MV-4-11 (cell line): ENCODE measurements at places on chromosomes 4 and X.

GRCh38 chr4:153469031-153469430 is 2.9 kb downstream of the TMEM131L start:
- no peak for DNase-seq

DNA sequence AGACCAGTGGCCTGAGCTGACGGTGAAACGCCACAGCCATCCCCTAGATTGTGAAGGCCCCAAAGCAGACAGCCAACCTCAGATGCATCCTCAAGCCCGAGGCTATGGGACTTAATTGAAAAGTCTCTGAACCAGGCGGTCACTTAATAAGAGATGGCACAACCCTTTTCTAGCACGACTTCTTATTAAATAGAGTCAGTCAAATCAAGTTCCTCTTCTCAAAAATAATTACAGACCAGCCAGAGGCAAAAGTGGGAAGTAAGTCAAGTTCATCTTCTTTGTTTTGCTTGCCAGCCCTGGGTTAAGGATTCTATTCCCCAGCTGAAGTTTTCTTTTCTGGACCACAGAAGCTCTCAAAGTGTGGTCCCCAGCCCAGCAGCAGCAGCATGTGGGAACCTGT is 9.7 kb upstream of the SH3KBP1 start:
- DNase-seq = peak; percentile 69

GRCh38 chrX:122115604-122116003 is 1068.2 kb downstream of the GLUD2 start:
- DNase-seq = no peak

DNA sequence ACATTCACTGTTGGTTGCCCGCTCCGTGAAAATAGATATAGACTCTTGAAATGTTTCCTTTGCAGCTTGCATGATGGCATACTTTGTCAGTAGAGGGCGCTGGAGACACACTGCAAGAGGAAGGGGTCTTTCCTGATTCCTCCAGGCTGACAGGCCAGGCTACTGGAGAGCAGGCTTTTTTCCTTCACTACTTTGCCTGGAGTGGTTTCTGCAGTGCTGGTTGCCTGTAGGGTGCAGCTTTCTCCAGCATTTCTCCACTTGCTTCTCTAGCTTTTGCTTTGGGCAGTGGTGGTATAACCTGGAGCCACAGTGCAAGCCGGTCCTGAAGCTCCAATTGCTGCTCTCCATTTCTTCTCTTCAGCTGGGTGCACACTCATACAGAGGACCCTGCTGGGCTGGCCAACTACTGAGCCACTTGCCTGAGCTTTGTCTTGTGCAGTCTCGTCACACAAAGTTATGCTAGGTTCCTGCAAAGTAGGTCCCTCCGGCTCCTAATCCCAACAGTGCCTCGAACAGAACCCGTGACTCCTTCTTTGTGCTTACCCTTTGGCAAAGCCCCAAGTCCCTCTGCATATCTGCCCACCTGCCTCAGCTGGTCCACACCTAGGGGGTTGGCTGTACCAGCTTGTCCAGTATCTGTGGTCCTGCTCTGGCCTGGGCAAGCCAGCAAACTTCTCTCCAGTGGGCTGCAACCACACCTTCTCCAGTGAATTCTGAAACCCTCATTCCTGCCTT is 46.3 kb downstream of the RASSF6 start:
- DNase-seq = peak; percentile 20

GRCh38 chr4:90792696-90793095 is 665.5 kb downstream of the CCSER1 start:
- no peak for DNase-seq

DNA sequence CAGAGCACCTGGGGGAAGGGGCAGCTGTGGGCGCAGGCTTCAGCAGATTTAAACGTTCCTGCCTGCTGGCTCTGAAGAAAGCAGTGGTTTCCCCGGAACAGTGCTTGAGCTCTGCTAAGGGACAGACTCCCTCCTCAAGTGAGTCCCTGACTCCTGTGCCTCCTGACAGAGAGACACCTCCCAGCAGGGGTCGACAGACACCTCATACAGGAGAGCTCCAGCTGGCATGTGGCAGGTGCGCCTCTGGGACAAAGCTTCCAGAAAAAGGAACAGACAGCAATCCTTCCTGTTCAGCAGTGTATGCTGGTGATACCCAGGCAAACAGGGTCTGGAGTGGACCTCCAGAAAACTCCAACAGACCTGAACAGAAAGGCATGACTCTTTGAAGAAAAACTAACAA is 68.1 kb downstream of the ZC4H2 start:
- DNase-seq = no peak

DNA sequence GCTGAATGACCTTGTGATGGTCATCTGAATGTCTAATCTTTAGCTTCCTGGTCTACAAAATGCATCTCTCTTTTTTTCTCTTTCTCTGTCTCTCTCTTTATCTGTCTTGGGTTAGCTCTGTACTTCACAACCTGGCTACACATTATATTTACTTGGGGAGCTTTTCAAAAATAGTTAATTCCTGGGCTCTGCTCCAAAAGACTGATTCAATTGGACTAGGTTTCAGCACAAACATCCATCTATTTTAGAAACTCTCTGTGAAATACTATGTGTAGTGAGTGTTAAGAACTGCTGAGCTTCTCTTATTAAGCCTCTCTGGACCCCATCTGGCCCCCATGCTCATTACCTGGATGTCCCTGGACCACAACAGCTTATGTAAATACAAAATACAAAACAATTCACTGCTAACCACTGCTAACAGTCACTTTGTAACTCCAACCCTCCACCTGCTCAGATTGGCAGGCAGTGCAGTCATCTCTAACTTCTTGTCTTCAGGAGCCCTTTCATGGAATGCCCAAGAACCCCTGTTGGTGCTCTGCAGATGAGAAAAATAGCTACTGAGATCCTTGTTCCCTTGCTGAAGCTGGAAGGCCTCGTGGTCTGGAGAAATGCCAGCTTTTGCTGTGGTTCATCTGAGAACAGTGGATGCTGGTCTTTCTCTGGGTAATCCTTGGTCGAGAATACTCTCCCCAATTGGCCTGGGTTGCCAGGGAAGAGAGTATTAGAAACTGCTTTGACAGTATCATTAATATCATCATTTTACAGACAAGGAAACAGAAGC is 14.8 kb upstream of the BOD1L1 start:
- DNase-seq = peak; percentile 29

DNA sequence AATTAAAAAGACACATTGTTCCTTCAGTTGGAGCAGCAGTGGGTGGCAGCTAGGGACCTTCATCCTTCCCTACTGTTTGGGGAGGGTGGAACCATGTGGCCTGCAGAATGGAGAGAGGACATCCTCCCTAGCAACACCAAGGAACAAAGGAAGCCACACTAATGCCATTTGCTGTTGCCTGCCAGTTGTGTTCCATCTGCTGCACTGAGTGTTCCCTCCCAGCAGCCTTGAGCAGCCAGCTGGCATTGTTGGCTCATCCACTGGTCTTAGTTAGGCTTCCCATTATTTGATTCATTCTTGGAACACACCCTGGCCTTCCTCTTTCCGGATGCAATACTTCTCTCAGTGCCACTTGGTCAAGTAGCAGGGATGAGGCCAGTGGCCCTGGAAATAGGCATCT is 25.0 kb upstream of the HMGB3 start:
- no peak for DNase-seq

DNA sequence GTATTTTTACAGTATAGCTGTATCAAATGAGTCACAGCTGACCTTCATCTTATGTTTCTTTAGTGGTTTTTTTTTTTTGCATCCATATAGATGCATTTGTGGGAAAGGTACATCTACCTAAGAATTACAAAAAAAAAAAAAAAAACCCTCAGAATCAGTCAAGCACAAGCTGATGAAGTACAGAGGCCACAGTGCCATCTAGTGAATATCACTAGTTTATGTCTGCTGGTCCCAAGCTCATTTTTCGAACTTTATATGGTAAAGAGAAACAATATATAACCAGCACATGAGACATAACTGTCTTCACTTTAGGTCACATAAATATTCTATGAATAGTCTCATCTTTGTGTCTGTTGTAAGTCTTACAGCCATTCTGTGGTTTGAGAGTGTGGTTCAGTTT is 220.1 kb downstream of the DLG3 start:
- DNase-seq = peak; percentile 0

GRCh38 chr4:163166041-163166579 is 580 bp downstream of the NAF1 start:
- no peak for DNase-seq

DNA sequence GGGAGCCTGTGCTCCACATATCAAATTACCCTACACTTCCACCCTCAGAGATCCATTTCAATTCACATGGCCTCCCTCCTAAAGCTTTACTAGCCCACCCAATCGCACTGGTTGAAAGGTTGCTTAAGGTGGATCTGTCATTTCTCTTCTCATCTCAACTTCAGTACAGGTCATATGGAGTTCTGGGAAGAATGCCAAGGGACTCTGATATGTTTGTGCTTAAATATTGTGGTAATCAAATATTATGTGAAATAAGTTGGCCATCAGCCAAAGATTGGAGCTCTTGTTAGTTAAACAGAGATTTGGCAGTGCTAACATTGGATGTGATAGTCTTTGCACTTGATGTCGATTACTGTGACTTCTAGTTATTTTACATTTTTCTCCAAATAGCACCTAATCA is 20.5 kb downstream of the SEPTIN6 start:
- no peak for DNase-seq

DNA sequence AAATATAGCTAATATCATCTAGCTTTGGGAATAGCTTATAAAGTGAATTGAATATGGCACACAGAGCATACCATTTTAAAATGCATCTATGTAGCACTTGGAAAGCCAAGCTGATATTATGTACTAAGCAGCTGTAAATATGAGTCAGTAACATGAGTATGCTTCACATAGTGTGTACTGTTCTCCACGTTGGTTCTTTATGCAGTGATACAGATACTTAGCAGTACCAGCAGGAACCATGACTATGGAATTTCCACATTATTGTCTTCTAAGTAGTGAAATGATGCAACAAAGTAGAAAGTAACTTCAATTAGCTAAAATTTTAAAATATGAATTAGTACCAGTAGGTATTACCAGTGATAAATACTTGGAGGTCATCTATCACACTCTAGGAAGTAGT is 320.1 kb downstream of the BMPR1B start:
- no peak for DNase-seq

- no peak for DNase-seq
Measured at GRCh38 chr4:92566269-92566668, 262.5 kb downstream of the GRID2 start.

- no peak for DNase-seq
Measured at GRCh38 chr4:10346023-10346422, 111.2 kb downstream of the ZNF518B start.

DNA sequence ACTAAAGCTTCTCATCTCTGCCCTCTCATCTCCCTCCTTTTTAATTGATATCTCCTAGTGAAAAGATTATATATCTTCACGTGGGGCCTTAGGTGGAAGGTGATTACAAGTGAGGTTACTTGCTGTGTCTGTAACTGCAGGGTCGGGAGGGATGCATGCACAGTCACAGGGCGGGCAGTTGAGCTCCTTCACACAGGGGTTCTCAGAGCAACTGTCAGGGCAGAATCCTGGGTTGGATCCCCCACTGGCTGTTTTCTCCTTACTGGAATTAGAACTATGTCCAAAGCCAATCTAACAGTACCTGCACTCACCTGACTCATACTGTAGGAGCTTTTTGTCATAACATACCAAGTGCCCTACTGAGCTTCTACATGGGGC is 141.1 kb downstream of the AASDH start:
- DNase-seq = no peak

DNA sequence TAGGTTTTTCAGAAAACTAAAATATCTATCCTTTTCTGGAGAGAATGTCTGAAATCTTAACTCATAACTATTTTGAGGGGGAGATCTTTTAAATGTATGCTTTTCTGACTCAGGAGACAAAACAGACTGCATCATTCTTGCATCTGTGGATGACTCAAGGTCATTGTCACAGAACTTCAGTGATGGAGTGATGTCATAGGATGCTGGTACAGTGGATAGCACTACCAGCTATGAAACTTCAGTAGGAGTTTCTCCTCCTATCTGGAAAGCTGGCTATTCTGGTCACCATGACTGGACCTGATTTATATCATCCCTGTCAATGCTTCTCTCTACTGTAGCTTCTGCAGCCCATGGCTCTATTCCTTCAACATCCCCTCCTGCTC is 50.3 kb downstream of the PARM1 start:
- no peak for DNase-seq

GRCh38 chr4:175166020-175166419 is 247.9 kb downstream of the ADAM29 start:
- DNase-seq = no peak

DNA sequence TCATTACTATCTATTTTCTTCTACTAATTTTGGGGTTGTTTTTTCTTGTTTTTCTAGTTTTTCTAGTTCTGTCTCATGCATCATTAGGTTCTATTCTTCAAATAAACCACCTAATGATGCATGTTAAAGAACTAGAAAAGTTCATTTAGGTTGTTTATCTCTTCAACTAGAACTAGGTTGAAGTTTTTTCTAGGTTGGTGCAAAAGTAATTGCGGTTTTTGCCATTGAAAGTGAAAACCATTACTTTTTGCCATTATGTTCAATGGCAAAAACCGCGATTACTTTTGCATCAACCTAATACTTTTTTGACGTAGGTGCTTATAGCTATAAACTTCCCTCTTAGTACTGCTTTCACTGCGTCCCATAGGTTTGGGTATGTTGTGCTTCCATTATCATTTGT is 64.4 kb upstream of the SLC7A3 start:
- DNase-seq = no peak

DNA sequence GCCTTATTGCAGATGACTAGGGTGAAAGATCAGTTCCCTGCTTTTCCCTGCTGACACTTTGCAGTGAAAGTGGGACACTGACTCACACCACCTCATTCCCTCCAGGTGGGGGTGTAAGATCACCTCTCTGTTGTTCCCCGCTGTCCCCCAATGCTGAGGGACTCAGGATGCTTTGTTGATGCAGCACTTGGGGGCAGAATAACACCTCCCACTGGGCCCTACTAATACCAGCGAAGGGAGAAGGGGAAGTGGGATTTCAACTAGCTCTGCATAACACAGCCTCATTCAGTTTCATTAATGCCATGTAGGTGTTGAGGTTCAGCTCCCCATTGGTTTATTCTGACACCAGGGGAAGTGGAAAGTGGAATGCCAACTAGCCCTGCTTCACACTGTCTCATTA is 43.6 kb upstream of the IL1RAPL2 start:
- DNase-seq = no peak

GRCh38 chr4:133802359-133803140 is 399.0 kb downstream of the PABPC4L start:
- no peak for DNase-seq

- DNase-seq = no peak
Measured at GRCh38 chr4:132770776-132771175, 378.3 kb upstream of the PCDH10 start.

DNA sequence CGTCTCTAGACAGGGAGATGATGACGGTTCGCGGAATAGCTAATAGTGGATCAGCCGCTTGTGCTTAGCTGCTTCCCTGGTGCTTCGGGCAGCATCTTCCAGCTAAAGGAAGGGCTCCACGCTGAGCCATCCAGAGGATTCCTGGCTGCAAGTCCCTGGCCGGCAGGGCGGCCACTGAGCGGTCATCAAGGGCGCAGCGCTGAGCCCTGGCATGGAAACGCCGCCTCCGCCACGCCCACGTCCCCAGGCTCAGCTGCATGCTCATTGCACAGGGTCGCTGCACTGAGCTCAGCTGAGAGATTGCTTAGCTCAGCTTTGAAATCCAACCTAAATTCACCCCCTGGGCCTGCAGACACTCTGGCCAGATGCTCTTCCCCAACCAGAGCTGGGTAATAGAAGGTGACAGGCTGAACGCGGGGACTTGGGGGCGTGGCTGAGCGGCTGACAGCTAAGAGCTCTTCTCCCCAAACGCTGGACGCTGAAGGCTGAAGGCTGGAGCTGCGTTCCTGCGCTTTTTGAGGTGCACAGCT is 118.2 kb upstream of the KIT start:
- DNase-seq = no peak
